Psoas muscle (tissue), 8 donors: ENCODE measurements at places on chromosomes 6 and 20. TPM values are rescaled to one million over a fixed set of nuclear protein-coding genes. Genes with fewer than 3 reads are reported as not detected.

DNA sequence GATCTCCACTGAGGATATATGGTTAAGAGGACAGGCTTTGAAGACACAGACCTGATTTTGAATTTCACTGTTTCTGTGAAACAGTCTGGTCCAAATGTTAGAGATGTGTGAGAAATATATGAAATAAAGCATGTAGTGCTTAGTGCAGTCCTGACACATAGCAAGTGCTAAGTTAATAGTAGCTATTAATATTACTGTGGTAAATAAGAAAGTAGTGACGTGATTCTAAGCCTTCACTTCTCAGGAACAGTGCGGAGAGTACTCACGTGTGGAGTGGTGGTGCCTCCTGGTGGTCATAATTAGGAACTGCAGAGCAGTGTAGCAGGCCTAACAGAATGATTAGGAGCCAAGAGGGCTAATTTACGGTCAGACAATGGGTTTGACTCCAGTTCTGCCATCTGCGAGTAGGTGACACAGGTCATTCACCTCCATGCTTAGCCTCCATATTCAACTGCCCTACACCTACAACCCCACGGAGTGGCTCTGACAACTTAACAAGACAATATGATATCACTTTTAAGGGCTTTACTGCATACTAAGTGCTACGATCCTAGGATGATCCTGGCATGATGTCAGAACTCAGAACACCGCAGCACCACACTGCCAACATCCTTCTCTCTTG is 106.2 kb downstream of the JPH2 start:
- no peaks in the 10 kb centered on the region for H3K36me3 ChIP-seq
- H3K27me3 ChIP-seq: no peaks in the 10 kb centered on the region
- no peak overlapping the region for H3K27ac ChIP-seq
- H3K4me1 ChIP-seq: peaks cover 15% of the 10 kb centered on the region
- peak; percentile 53 for DNase-seq

DNA sequence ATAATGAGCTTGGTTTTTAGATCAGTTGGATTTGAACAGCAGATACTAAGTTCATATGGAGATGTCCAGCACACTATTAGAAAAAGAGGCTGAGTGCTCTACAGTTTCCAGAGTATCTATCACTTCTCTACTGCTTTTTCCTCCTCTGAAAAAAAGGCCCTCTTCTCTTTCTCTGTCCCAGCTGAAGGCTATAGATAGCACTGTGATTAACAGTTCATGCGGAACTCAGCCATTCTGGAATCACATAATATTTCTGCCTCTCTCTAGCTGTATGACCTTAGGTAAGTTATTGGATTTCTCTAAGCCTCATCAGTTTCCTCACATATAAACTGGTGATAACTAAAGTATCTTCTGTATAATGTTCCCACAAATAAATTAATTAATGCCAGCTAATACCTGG is 184.1 kb downstream of the UBE3D start:
- no peaks in the 10 kb centered on the region for H3K27me3 ChIP-seq
- no peaks in the 10 kb centered on the region for H3K36me3 ChIP-seq
- H3K27ac ChIP-seq: no peak overlapping the region
- no peak overlapping the region for H3K4me3 ChIP-seq
- no peaks in the 10 kb centered on the region for H3K4me1 ChIP-seq

DNA sequence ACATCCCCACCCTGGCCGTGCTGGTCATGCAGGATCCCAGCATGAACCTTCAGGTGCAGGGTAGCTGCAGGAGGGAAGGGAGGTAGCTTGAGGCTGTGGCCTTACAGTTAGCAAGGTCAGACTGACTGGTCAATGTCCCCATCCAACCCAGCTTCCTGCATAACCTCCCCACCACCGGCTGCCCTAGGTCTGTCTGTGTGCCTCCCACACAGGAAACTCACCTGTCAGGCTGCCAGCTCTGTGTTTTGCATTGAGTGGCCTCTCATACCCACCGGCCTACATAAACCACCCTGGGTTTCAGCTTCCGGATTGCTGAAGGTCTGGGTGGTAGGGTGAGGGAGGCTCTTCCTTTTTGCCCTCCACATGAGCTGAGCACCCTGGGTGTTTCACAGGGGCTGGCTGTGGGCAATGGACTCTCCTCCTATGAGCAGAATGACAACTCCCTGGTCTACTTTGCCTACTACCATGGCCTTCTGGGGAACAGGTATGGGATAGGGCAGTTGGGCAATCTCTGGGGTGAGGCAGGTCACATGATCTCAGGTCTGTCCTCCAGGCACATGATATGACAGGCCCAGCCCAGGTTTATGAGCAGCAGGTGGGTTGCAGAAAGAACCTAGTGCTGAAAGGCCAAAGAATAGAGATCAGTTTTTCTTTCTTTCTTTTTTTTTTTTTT is 1.8 kb downstream of the CTSA start:
- no peak overlapping the region for H3K27ac ChIP-seq
- H3K27me3 ChIP-seq: no peaks in the 10 kb centered on the region
- peaks cover 67% of the 10 kb centered on the region for H3K36me3 ChIP-seq
- peaks cover 24% of the 10 kb centered on the region for H3K4me1 ChIP-seq
- no peak overlapping the region for H3K4me3 ChIP-seq
- DNase-seq: no peak

GRCh38 chr20:62969179-62969760 is 16.8 kb downstream of the SLC17A9 start:
- no peak for DNase-seq
- H3K4me3 ChIP-seq: no peak overlapping the region
- H3K4me1 ChIP-seq: no peaks in the 10 kb centered on the region
- no peaks in the 10 kb centered on the region for H3K36me3 ChIP-seq

GRCh38 chr20:48287021-48287494 is 501.8 kb upstream of the SULF2 start:
- no peak for DNase-seq
- no peaks in the 10 kb centered on the region for H3K36me3 ChIP-seq
- peaks cover 6% of the 10 kb centered on the region for H3K4me1 ChIP-seq
- H3K27me3 ChIP-seq: no peaks in the 10 kb centered on the region
- H3K27ac ChIP-seq: no peak overlapping the region
- no peak overlapping the region for H3K4me3 ChIP-seq

DNA sequence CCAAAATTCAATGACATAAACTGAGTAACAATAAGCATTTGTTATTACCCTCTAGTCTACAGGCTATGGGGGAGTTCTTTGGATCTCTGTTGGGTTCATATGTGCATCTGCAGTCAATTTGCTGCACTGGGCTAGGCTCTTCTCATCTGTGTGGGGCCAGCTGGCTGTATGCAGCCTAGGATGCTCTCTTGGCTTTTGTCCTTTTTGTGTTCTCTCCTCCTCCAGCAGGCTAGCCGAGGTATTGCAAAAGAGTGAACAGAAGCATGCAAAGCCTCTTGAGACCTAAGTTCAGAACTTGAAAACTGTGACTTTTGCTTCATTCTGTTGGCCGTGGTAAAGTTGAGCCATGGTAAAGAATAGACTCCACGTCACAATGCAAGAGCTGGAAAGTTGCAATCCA is 62.8 kb upstream of the FOXO3 start:
- DNase-seq: no peak
- no peak overlapping the region for H3K4me3 ChIP-seq
- no peaks in the 10 kb centered on the region for H3K4me1 ChIP-seq
- no peaks in the 10 kb centered on the region for H3K36me3 ChIP-seq
- H3K27me3 ChIP-seq: no peaks in the 10 kb centered on the region

DNA sequence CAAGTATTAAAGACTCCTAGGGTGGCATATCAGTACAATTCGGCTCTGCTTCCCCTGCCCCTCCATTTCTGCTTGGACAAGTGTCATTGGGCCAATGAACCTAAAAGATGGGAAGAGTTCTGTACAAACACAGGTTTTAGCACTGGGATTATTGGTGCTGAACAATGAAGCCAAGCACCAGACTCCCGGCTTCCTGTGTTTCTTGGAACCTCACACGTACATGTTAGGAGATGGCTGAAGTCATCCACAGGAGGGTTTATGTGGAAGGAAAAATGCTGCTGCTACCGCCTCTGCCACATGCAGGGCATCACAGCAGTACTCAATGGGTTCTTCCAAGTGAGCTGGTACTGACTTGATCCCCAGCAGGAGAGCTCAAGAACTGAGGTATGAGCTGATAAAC is 49.7 kb downstream of the TNFRSF21 start:
- DNase-seq: no peak
- H3K27ac ChIP-seq: no peak overlapping the region
- no peaks in the 10 kb centered on the region for H3K4me1 ChIP-seq
- H3K4me3 ChIP-seq: no peak overlapping the region
- H3K27me3 ChIP-seq: no peaks in the 10 kb centered on the region
- no peaks in the 10 kb centered on the region for H3K36me3 ChIP-seq

DNA sequence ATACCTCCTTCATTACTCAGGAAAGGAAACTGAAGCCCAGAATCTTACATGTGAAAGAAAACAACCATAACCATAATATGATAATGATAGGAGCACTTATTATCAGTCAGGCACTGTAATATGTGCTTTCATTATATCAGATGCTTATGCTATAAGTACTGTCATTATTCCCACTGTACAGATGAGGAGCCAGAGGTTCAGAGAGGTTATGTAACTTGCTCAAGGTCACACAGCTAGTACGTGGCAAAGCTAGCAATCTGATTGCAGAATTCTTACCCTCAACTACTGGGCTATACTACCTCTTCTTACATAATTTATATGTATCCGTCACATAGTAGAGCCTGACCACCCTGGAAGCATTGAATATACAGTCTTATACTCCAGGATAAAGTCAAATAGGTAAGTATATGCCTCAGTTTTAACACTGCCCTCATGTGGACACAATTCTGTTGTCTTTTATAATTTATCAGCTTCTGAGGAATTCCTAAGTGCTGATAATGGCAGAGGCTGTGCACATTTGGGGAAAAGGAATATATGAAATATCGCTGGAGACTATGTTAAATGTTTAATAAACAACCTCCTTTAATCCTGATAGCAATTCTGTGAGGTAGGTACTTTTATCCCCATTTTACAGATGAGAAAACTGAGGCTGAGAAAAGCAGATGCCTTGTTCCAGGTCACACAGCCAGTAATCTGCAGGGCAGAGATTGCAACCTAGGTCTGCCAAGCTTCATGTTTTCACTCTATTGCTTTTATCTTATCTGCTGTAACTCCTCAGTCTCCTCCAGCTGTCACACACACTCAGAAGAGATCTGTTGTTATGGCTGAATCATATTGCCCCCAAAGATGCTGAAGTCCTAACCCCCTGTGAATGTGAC is 13.4 kb downstream of the BCAS1 start:
- no peak for DNase-seq
- no peaks in the 10 kb centered on the region for H3K4me1 ChIP-seq
- no peaks in the 10 kb centered on the region for H3K36me3 ChIP-seq
- no peak overlapping the region for H3K27ac ChIP-seq
- H3K4me3 ChIP-seq: no peak overlapping the region

GRCh38 chr6:136037242-136037875 is 185.9 kb downstream of the PDE7B start:
- H3K27ac ChIP-seq: peak overlapping the region; percentile 60
- no peaks in the 10 kb centered on the region for H3K36me3 ChIP-seq
- peak overlapping the region; percentile 59 for H3K4me3 ChIP-seq
- DNase-seq: no peak
- no peaks in the 10 kb centered on the region for H3K27me3 ChIP-seq
- peaks cover 3% of the 10 kb centered on the region for H3K4me1 ChIP-seq

The WFDC10B gene
- total RNA-seq: not detected

The ANKRD6 gene
- total RNA-seq: 4.0 TPM

The KIAA0408 gene
- 18.8 TPM for total RNA-seq

The CALHM5 gene
- 1.2 TPM for total RNA-seq

The METTL24 gene
- total RNA-seq: not detected

The NFATC2 gene
- 3.1 TPM for total RNA-seq

The IL20RA gene
- total RNA-seq: 0.07 TPM
